ENCODE measurements at places on chromosomes 13 and 19.

DNA sequence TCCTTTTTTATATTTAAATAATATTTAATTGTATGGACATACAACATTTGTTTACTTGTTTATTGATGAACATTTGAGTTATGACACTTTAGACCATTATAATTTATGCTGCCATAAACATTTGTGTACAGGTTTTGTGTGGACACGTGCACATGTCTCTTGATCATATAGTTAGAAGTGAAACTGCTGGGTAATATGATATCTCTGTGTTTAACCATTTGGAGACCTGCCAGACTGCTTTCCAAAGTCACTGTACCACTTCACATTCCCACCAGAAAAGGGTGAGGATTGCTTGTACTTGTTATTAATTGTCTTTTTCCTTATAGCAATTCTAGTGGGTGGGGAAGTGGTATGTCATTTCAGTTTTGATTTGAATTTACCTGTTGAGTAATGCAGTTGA lies 145.6 kb upstream of the KLHL1 start:
- no peak for DNase-seq

DNA sequence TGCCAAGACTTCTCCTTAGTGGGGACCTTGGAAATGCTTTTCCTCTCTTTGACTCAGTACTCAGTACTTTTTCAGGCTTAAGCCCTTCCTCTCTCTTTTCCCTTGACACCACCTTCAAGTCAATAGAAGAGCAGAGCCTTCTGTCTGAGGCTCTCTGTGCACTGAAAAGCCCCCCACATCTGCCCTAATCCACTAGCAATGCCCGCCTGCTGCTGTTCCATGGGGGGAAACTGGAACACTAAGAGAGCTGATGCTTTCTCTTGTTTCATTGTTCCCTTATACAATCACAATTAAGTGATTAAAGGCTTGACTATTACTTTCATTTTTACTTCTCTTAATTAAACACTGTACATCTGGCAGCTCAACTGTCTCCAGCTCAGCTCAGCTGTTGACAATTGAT lies 254.5 kb downstream of the SLITRK6 start:
- no peak for DNase-seq

DNA sequence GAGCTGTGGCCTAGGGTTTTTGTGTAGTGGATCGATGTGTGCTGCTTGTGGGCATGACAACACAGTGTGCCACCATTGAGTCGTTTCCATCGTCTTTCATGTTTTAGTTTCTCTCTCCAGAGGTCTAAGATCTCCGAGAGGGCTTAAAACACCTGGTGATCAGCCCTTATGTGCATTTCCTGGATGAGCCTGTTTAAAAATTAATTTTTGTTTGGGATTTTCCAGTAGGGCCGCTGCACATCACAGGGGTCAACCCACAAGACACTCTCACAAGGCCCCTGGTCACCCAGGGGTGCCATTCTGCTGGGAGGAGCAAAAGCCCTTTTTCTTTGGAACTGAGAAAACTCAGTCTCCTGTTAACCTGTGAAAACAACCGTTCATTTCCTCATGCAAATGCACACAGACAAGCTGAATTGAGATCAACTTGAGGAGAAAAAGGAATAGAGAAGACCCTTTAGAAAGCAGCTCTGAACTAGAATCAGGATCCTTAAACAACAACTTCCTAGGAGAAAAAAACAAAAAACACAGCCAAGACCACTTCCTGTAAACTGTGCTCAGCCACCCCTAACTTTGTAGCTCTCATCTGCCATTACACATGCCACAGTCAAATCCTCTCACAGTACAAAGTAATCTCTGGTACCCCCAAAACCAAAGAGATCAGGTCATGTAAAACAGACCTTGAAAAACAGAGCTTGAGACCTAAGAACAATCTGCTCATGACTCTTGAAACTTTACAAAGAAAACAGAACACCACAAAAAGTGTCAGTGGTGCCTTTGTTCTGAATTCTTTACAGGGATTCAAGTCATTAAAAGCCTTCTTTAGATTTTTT lies 8.3 kb upstream of the MTRF1 start:
- DNase-seq: no peak

- no peak for DNase-seq
Observed at GRCh38 chr19:11970174-11970573, 5.3 kb downstream of the ZNF763 start.

All from activated naive CD4-positive, alpha-beta T cell treated with Interleukin-2 at 50 U/mL for 16 hours (primary cell).